ENCODE measurements at places on chromosomes 13 and 19.

GRCh38 chr19:13069415-13070359 lies 33.0 kb downstream of the LYL1 start:
- DNase-seq: no peak

DNA sequence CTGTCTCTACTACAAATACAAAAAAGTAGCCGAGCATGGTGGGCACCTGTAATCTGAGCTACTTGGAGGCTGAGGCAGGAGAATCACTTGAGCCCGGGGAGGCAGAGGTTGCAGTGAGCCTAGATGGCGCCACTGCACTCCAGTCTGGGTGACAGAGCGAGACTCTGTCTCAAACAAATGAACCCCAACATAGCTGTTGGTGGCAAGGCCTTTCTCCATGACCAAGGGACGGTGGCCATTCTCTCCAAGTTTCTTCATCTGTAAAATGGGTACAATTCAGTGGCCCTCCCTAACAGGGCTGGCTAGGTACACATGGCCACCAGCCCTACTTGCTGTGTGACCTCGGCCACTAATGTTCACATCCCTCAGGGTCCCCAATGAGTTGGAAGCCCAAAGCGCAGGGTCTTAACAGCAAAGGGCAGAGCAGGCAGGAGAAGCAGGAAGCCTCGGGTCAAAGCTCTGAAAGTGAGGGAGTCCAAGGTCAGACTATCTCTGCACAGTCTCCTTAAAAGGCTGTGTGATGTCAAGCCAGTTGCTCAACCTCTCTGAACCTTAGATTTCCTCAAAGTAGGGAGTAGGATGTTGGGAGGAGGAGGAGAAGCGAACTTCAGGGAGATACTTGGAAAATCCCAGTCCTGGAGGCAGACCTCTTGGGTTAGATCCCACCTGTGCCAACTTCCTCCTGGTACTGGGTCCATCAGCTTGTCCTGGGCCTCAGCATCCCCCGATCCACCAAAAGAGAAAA lies 2.7 kb downstream of the JUND start:
- no peak for DNase-seq

DNA sequence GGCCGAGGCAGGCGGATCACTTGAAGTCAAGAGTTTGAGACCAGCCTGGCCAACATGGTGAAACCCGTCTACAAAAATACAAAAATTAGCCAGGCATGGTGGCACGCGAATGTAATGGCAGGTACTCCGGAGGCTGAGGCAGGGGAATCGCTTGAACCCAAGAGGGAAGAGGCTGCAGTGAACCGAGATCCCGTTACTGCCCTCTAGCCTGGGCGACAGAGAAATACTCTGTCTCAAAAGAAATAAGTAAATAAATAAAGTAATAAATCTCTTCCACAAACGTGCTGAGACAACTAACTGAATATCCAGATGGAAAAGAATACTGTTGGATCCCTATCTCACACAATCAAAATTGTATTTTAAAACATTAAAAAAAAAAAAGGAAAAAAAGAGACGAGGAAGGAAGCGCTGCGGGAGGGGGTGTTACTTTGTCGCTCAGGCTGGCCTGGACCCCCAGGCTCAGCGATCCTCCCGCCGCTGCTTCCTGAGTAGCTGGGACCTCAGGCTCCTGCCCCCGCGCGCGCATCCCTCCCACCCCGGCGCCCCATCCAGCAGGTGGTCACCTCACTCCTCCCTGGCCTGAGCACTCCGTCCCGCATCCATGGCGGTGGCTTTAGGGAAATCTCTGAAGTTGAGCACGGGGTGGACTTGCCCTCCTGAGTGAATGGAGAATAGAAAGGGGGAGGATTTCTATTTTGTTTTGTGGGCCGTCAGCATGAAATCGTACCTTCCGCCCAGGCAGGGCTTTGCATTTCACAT lies 628 bp upstream of the ZNF813 start:
- peak; percentile 46 for DNase-seq

DNA sequence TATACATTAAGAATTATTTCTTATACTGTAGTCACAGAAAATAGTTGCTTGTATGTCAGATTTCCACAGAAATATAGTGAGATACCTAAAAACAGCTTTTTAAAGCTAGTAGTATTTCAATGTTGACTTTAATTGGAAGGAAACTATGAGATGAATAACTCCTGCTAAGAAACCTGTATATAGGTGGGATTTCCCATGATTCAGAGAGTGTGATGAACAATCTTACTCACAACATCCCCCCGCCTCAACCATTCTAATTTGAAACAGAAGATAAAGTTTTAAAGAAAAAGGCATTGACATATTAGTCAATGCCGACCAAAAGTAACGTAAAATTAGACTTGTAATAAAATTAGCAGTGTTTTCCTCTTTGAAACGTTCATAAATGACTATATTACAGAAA lies 1.4 kb upstream of the MIR17HG start:
- no peak for DNase-seq

- DNase-seq: no peak
Measured at GRCh38 chr19:46014534-46014933, 8.3 kb downstream of the PGLYRP1 start.

GRCh38 chr19:2305452-2306280 lies 2.3 kb downstream of the LINGO3 start:
- no peak for DNase-seq

GRCh38 chr19:42170715-42171114 lies 38.5 kb upstream of the POU2F2 start:
- DNase-seq: no peak

GRCh38 chr13:51999510-51999911 lies 11.7 kb downstream of the ATP7B start:
- no peak for DNase-seq

- no peak for DNase-seq
Measured at GRCh38 chr13:43243711-43244110, 220.3 kb downstream of the DNAJC15 start.

- no peak for DNase-seq
Measured at GRCh38 chr19:7705387-7706187, 3.7 kb upstream of the FCER2 start.

Data from NCI-H2227 treated with DMSO at 0.1 percent for 48 hours (cell line).